ENCODE measurements at places on chromosomes 7 and 10.

DNA sequence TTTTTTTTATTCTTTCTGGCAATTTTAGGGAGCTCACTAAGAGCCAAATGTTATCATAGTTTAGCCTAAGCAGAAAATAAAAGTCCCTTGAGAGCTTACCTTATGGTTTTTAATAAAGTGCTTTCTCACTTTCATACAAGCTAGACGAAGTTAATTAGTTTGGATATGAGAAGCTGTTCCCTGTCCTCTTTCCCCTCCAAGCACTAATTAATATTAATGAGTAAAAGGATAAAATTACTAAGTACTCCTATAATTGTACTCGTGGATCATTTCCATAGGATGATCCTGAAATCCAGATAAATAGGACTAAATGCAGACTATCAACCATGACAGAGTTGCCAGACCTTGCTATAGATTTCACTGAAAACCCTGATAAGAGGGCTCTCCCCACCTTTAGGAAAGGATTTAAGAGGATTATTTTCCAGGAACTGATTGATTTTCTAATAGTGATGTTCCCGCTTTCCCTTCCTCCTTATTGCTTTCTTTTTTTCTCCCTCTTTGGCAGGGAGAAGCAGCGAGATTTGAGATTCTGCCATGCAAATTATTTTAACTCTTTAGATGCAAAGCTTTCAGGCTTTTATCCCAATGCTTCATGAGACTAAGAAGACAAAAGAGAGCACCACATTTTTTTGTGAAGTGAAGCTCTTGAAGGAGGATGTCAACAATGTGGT, 58.3 kb upstream of the HECW1 start:
- no peak for DNase-seq

- DNase-seq = no peak
Measured at GRCh38 chr10:119029613-119030420, at the start of gene NANOS1. Gene NANOS1, plus strand, starts transcription at chr10:119029714. Its CDS starts 88 bp downstream, at chr10:119029802.

DNA sequence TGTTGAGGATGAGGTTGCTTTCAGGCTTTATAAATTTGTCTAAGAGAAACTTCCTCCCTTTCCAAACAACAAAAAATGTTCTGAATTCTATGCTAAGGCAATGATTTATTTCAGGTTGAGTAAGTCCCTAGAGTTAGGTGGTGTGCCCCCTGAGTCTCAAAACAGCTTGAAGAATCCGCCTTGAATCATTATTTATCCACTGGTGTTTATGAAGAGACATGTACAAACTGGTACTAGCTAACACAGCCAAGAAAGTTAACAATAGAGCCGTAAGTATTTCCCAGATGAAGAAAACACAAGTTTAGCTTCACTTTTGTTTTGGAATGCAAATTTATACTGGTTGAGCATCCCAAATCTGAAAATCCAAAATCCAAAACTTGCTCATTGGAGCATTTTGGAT, 66.2 kb upstream of the SRPK2 start:
- DNase-seq = no peak

DNA sequence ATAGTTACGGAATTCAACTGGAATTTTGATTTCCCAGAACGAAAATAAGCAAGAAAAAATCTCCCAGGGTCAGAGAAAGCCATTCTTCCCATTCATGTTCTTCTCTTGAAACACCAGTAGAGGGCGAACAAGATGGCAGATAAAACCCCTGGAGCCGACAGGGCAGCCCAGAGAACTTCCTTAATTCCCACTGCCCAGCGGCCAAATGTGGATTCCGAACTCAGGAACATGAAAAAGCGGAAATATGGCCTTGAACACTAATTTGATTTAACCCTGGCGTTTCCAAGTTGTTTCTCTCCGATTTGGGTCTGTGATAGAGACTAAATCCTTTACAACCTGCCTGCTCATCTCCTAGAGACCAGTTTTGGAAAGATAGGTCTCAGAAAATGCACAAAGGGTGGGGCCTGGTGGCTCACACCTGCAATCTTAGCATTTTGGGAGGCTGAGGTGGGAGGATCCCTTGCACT, 100.7 kb upstream of the WAC start:
- DNase-seq = no peak

- no peak for DNase-seq
Measured at GRCh38 chr10:77881222-77881621, 45.3 kb downstream of the DLG5 start.

- no peak for DNase-seq
Measured at GRCh38 chr7:93575555-93576399, 1.3 kb upstream of the CALCR start.

DNA sequence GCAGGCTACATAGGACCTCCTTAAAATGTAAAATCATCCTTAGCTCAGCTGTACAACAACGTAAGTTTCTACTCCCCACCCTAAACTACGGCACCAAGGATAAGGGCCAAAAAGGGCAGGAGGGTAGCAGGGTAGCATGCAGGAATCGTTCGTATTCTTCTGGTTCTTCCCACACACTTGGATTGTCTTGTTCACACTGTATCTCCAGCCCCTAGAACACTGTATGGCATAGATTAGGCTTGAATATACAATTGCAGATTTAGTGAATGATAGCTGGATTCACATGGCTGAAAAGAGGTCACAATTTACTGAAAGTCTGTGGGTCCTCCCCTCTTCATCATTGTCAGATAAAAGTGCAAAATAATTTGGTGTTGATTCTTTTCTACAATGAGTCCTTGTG, 28.2 kb upstream of the PRKAR2B start:
- no peak for DNase-seq

- DNase-seq = no peak
Measured at GRCh38 chr7:37039131-37039749, 314.9 kb upstream of the AOAH start.

- no peak for DNase-seq
Measured at GRCh38 chr7:116780521-116780920, 81.9 kb upstream of the CAPZA2 start.

- DNase-seq = no peak
Measured at GRCh38 chr10:124160943-124161582, 67.7 kb upstream of the CHST15 start.

GRCh38 chr10:112235920-112236319, 47.3 kb upstream of the TECTB start:
- DNase-seq = no peak

GRCh38 chr7:94228678-94229077, 166.0 kb upstream of the COL1A2 start:
- DNase-seq = no peak

DNA sequence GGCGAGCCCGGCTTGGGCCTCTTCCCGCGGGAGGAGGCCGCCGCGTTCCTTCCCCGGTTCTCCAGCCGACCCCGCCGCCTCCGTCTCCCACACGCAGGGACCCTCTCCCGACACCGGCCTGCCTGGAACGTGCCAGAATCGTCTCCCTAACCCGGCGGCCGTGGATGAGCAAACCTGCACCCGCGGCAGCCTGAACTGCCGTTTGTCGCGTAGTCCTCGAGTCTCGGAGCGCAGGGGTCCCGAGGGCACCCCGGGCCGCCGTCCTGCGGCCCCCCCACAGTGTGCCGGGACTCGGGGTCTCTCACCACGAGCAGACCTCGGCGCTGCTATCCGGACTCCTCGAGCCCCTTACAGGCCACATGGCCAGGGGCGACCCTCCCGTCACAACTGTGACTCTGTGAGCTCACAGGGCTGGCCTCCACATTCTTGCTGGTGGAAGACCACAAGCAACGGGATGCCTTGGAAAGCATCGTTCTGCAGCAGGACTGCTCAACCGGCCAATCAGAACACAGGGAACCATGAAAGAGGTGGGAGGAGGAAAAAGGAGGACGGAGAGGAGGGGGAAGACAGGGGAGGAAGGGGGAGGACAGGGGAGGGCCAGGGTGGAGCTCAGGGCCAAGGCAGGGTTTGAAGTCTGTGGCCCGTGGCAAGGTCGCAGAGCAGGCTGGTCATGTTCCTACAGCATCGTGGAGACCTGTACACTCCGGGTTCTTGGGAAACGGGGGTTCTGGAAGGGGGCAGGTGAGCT, 276.9 kb downstream of the DNAJB6 start:
- DNase-seq = no peak

DNA sequence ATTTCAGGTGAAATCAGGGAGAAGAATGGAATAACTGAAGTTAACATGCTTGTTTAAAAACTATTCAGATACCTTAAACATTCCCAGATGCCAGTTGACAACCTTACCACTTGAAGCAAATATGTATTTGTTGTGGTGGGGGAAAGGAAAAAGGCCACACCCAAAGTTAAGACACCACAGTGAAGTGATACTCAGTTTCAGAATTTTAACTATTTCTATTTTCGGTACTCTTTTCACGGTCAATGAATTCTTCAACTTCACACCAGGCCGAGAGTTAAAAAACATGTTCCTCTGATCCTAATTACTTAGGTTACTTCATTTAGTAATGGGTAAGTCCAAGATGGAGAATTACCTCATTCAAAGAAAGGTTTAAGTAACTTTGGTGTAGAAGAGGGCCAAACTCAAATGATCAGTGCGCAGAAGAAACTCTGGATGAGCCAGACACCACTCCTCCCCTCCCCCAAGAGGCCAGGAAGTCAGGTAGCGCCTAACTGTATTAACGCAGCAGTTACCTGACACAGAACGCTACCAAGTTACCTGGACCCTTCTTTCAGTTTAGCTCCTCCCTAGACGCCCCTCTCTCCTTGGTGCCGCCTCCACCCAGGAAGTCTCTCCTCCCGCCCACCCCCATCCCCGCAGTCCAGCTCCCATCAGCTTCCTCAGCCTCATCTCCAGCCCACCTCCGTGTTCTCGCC, 700 bp downstream of the MTPN start:
- no peak for DNase-seq

GRCh38 chr7:35342786-35343185, 88.9 kb upstream of the TBX20 start:
- no peak for DNase-seq

- DNase-seq = no peak
Measured at GRCh38 chr7:24911213-24911603, 68.8 kb downstream of the OSBPL3 start.

GRCh38 chr10:96632974-96633710, 46.3 kb upstream of the TM9SF3 start:
- DNase-seq = no peak

GRCh38 chr7:99573257-99573656, 14.8 kb downstream of the ZNF655 start:
- DNase-seq = no peak

DNA sequence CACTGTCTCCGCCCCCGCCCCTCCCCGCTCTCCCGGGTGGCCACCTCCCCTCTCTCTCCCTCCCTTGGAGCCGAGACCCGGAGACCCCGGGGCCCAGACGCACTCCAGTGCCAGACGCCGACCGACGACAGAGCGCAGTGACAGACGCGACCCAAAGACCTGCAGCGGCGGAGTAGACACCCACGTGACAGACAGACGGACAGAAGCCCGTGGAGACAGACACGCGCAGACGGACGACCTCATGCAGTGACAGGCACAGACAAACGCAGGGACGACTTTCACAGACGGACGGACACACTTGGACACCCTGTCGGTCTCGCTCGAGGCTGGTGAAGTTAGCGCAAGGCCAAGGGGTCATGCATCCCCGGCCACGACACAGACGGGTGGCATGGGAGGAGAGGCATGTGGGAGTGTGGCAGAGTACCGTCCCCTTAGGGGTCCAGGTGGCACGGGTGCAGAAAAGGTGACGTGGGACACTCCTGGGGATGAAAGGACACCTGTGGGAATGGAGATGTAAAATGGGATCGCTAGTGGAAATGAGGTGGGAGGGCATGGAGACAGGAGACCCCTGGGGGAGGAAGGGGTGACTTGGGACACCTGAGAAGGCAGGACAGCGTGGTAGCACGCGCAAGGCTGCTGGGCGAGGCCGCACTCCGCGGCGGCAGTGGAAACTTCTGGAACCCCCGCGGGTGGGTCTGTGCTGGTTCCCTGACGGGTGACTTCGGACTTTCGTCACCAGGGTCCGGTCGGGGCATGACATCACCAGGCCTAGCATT, 456 bp upstream of the ACHE start:
- DNase-seq = no peak

- no peak for DNase-seq
Measured at GRCh38 chr7:77368974-77369373, 47.2 kb downstream of the GSAP start.

DNA sequence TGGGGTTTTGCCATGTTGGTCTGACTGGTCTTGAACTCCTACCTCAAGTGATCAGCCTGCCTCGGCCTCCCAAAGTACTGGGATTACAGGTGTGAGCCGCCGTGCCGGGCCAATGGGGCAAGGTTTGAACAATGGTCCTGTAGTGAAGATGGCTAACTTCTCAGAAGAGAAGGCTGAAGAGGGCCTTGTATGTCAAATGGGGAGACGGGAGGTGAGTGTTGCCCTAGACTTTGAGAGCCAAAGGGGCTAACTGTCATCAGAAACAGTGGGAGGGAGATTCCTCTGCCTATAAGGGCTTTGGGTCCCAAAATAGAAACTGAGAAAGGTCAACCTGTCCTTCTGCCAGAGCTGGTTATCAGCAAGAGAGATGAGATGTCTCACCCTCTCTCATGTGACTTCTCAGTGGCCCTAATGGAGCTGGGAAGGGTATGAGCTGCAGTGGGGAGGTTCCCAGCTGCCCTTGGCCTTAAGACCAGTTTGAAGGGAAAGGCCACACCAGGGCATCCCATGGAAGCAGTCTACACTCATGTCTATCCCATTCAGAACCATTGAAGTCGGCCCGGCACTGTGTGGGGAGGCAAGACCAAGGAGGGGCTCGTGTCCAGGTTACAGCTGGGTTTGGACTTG, 1.3 kb upstream of the SAMD8 start:
- no peak for DNase-seq

DNA sequence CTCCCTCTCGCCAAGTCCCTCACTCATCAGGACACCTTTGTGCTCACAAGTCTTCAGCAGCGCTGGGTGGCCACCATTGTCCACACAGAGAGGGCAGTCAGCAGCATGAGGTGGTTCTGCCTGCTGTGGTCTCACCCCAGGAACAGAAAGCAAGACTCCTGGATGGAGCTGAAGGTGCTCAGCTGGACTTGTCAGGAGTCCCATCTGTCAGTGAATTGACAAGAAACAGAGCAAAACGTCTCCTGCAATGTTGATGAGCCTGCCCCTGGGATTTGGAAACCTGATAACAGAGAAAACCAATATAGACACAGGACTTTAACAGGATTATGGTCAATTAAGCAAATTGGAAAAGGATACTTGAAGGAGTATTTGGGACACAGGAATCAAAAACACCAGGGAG, 122.2 kb upstream of the PRSS58 start:
- no peak for DNase-seq

DNA sequence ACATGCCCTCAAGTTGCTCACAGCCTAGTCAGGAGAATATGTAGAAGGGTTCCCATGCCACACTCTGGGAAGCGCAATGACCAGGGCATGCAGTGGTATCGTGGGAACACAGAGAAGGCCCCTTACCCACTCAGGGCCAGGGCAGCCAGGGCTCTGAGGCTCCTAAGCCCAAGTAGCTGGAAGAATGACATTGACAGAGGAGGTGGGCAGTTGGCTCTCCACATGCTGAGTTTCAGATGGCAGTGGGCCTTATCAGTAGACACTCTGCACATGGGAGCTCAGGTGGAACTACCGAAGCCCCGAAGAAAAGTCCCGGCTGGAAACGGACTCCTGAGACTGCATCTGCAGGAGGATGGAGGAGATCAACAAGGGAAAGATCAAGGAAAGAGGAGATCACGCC, 15.7 kb upstream of the SVOPL start:
- no peak for DNase-seq
